ENCODE measurements at places on chromosomes 12 and 14. TPM values are rescaled to one million over a fixed set of nuclear protein-coding genes. Genes with fewer than 3 reads are reported as not detected.

RAD51B gene
- 8.2 TPM for total RNA-seq

CHST11 gene
- 2.4 TPM for total RNA-seq

NYNRIN gene
- total RNA-seq = 6.4 TPM

SLC16A7 gene
- 42.3 TPM for total RNA-seq

MMP19 gene
- 5.9 TPM for total RNA-seq

ADAM21 gene
- 0.55 TPM for total RNA-seq

SERPINA1 gene
- not detected for total RNA-seq

ARHGEF25 gene
- total RNA-seq = 22.3 TPM

RNASE3 gene
- total RNA-seq = not detected

NKX2-8 gene
- total RNA-seq = not detected

PLBD1 gene
- 1.1 TPM for total RNA-seq

SLC25A47 gene
- not detected for total RNA-seq

PLA2G1B gene
- not detected for total RNA-seq

SDR9C7 gene
- total RNA-seq = not detected

TPPP2 gene
- not detected for total RNA-seq

HOXC12 gene
- not detected for total RNA-seq

TMEM229B gene
- total RNA-seq = 1.0 TPM

DPY19L2 gene
- total RNA-seq = 1.8 TPM

GSC gene
- total RNA-seq = 0.71 TPM

MRPL42 gene
- total RNA-seq = 57.5 TPM

ATP6V1D gene
- 132 TPM for total RNA-seq

C14orf132 gene
- 13.5 TPM for total RNA-seq

IQSEC3 gene
- 1.4 TPM for total RNA-seq

RHOJ gene
- total RNA-seq = 3.4 TPM

FOXN4 gene
- not detected for total RNA-seq

SETD1B gene
- total RNA-seq = 1.7 TPM

APEX1 gene
- 58.3 TPM for total RNA-seq

KRT82 gene
- not detected for total RNA-seq

ADCY6 gene
- total RNA-seq = 43.7 TPM

RHEBL1 gene
- total RNA-seq = not detected

ACACB gene
- 6.0 TPM for total RNA-seq

RPL10L gene
- not detected for total RNA-seq

RERGL gene
- not detected for total RNA-seq

FOXA1 gene
- not detected for total RNA-seq

PEX5 gene
- total RNA-seq = 32.4 TPM

ATF7 gene
- total RNA-seq = 7.9 TPM

SH2B3 gene
- total RNA-seq = 12.2 TPM

AQP2 gene
- not detected for total RNA-seq

KICS2 gene
- 5.3 TPM for total RNA-seq

BHLHE41 gene
- 0.43 TPM for total RNA-seq

GLIPR1L2 gene
- total RNA-seq = 0.71 TPM

SMIM41 gene
- total RNA-seq = 9.8 TPM

PRKD1 gene
- 12.4 TPM for total RNA-seq

CLEC1B gene
- not detected for total RNA-seq

CLECL1 gene
- total RNA-seq = not detected

MAP1LC3B2 gene
- 0.28 TPM for total RNA-seq

RNFT2 gene
- 1.3 TPM for total RNA-seq

AICDA gene
- not detected for total RNA-seq

ERO1A gene
- 44.2 TPM for total RNA-seq

NAP1L1 gene
- 213 TPM for total RNA-seq

SERPINA9 gene
- total RNA-seq = not detected

Measured in smooth muscle cell of bladder (primary cell).